ENCODE measurements at places on chromosomes 16 and 17. TPM values are rescaled to one million over a fixed set of nuclear protein-coding genes. Genes with fewer than 3 reads are reported as not detected.

DNA sequence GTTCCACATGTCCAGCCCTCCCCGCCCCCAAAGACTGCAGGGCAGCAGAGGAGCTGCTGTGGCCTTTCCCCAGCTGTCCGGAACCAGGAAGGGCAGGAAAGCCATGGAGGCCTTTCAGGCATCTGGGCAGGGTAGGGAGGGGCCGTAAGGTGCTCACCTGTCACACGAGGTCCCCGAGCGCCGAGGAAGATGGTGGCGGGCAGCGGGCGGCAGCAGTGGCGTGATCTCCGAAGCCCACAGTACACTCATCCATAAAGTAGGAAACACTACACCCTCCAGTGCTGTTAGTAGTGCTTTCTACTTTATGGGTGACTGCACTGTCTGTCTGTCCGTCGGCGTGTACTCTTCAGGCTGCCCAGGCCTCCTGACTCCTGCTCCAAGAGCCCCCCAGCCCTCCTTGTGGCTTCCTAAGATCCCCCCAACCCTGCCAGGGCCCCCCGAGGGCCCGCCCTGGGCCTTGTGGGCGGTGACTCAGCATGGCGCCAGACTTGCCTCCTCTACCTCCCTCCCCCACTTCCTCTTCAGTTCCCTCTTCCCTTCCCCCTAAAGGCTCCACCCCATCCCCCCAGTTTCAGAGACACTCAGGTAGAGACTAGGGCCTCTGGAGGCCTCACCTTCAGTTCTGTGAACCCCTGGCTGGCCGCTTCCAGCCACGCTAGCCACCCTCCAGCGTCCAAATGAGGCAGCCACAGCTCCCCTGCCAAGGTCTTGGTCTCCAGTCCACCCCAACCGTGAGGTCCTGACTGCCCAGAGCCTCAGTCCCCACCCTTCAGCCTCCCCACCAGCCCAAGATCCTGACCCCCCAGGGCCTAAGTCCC lies 2.6 kb upstream of the TSPOAP1 start:
- DNase-seq, result no peak

DNA sequence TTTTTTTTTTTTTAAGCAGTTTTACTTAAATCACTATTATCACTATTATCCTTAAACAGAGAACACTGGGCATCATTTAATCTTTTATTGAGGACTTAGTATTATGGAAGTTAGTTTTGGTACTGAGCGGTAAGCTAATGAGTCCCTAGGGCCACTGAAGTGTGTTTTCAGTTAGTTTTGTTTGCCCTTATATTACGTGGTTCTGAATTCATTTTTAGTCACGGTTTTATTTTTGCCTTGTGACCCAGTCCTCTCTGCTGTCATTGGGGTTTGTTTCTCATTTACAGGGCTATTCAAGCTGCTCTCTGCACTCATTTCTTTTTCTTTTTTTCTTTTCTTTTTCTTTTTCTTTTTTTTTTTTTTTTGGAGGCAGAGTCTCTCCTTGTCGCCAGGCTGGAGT lies 17.3 kb downstream of the RABEP1 start:
- DNase-seq, result peak; percentile 45

DNA sequence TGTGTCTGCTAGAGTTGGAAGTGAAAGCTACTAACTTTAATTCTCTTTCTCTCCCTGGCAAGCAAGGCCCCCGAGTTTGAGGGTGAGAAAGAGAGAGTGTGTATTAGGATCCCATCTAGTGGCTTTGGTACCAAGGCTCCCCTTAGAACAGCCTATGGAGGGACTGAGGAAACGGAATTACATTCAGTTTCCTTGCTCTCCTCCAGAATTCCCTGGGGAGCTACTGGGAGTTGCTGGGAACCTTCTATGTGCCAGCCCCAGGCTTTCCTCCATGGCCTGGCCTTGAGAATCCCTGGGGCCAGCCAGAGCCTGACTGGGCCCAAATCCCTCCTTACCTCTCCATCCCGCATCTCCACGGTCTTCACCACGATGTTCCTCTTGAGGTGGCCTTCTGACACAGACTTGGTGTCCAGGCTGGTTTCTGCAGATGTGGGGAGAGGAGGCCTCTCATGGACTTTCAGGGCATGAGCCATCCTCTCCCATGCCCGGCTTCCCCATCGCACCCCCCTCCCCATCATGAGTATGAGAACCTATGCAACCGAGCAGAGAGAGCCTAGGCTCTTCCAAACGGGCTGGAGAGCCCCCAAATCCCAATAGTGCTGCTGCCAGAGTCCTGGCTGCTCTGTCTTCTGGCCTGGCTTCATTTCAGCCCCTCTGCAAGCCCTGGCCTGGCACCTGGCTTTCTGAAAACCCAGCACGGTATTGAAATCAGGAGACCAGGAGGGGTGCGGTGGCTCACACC lies 7.4 kb downstream of the GFAP start:
- no peak for DNase-seq

- DNase-seq, result peak; percentile 92
These were observed 63.7 kb downstream of the SPAG9 start for GRCh38 chr17:51056813-51057510.

GRCh38 chr17:38448208-38448771 lies 20.0 kb downstream of the ARHGAP23 start:
- peak; percentile 57 for DNase-seq

DNA sequence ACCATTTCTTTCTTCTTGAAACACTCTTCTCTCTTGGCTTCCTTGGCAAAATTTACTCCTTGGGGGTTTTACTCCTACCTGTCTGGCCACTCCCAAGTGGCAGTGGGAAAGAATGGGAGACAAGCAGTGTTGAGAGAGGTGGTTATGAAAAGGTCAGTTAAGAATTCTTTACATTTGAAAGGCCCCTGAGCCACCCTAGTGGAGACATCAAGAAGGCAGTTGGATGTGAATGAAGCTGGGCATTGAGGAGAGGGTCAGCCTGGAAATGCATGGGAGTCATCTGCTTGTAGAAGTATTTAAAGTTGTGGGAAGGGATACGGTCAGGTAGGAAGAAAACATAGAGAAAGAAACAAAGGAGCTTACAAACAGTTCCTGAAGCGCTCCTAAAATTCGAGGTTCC lies 42.3 kb upstream of the CCNF start:
- no peak for DNase-seq

GRCh38 chr17:17780922-17781590 lies 55.7 kb downstream of the SREBF1 start:
- DNase-seq, result no peak

DNA sequence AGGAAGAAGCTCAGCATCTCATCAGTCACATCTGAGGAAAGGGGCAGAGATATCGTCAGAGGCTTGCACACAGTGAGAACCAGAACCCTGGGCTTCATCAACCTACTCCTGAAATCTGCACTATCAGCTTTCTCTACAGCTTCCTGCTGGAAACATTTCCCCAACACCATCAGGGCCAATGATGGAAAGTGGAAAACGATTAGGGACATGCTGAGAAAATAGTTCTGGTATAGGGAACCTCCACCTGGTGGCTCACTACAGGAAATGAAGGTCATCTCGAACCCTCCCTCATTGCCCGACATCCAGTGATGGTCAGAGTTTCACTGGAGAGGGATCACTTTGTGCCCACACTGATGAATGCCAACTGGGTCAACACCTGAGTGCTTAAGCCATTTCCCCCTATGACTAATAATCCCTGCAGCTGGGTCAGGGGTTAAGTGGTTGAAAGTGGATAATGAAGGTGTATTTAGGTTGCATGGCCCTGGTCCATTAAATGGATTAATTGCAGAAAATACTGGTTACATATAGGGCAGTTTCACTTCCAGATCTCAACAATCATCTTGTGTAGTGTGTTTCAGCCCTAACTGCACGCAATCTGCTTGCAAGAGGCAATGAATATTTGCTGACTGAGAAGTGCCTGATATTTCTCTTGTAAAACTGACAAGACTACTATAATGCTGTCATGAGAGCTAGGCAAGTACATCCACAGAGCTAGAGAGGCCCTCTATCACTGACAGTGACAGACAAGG lies 43.1 kb upstream of the GSG1L start:
- DNase-seq, result no peak

The TEKT1 gene
- polyA plus RNA-seq, result not detected

The LRRC36 gene
- polyA plus RNA-seq, result not detected

The GAS7 gene
- polyA plus RNA-seq, result 6.7 TPM

All from GM23248 (cell line).